ENCODE measurements at places on chromosomes 2 and 18.

DNA sequence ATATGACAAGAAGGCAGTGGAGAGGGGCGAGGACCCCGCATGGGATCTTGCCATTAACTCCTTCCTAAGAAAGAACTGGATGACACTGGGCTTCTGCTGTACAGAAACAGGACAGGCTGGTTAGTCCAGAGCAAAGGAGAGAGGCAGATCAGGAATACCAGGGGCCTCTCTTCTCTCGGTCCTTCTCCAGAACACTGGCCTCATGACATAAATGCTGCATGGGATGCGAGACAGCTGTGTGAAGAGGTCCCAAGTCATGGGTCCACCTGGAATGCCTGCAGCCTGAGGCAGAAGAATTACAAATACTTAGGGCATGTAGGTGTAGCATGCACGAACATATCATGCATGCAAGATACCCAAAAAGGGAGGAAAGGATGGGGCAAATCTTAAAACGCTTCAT, 9.1 kb downstream of the MBOAT2 start:
- no peak for DNase-seq

GRCh38 chr2:25041307-25041927, 459 bp upstream of the EFR3B start:
- DNase-seq: peak; percentile 42

GRCh38 chr2:85702800-85703199, 8.6 kb downstream of the GNLY start:
- no peak for DNase-seq

DNA sequence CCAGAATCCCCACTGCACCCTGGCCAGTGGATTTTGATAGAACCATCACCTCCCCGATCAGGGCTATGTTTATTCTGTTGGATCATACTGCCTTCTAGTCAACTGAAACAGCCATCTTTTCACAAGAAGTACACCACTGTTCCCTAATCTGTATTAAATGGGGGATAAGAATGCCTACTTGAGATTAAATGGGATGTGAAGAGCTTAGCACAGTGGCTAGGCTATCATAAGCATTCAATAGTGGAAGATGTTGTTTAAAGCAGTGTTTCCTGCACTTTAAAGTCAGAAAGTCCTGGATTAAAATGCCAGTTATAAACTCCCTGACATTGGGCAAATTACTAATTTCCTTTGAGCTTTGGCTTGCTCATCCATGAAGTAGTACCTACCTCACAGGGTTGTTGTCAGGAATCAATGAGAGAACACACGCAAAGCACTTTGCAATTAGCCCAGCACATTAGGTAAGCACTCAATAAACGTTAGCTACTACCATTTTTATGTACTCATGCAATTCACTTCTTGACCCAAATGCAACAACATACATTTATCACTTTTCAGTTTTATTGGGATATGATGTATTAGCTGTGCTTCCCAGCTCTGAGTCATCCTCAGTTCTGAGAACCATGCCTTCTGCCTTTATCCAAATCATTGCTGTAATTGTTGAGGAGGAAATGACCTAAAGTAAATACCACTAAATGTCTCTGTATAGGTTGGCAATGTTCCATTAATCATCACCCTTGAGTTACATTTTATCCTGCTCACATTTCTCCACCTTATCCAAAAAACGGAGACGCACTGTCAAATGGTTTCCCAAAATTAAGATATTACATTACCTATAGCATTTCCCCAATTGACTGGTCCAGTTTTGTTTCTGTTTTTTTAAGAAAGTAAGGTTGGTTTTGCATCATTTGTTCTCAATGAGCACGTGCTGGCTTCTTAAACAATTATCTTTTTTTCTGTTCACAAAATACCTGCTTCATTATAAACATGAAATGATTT, 2.1 kb downstream of the TMEM247 start:
- DNase-seq: peak; percentile 54

- no peak for DNase-seq
Measured at GRCh38 chr18:8668381-8668780, 37.0 kb upstream of the MTCL1 start.

GRCh38 chr2:105330681-105331375, 1.3 kb upstream of the TGFBRAP1 start:
- no peak for DNase-seq

DNA sequence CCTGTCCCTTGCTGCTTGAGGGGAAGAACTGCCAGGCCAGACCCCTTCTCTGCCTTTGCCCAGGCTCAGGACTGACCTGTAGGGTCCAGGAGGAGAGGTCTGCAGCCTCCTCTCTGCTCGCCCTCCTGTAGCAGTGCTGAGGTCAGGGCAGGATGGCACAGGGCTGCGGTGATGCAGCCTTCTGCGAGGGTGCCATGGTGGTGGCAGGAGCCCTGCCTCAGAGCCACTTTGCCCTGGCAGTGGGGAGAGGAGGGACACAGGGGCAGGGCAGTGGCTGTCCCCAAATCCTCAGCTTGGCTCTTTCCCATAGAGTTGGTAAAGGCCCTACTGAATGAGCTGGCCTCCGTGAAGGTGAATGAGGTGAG, 884 bp downstream of the PROM2 start:
- DNase-seq: no peak

- DNase-seq: no peak
Measured at GRCh38 chr2:17574406-17575073, 34.0 kb downstream of the VSNL1 start.

DNA sequence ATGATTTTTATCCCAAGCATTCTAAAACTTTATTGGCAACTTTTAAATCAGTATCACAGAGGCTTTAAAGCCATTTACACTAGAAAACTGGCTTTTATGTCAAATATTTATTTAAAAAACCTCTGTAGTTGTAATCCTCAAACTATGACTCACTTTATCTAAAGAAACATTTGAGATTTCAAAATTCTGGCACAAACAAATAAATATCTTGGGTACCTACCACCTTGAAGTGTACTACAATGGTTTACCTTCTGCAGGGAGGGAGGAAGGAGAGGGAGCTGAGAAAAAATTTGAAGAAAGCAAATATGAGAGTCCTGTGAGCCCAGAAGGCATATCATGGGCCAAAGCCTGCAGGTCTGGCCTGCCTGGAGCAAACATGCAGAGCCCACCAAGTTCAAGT, 155.6 kb downstream of the NCKAP5 start:
- DNase-seq: no peak

DNA sequence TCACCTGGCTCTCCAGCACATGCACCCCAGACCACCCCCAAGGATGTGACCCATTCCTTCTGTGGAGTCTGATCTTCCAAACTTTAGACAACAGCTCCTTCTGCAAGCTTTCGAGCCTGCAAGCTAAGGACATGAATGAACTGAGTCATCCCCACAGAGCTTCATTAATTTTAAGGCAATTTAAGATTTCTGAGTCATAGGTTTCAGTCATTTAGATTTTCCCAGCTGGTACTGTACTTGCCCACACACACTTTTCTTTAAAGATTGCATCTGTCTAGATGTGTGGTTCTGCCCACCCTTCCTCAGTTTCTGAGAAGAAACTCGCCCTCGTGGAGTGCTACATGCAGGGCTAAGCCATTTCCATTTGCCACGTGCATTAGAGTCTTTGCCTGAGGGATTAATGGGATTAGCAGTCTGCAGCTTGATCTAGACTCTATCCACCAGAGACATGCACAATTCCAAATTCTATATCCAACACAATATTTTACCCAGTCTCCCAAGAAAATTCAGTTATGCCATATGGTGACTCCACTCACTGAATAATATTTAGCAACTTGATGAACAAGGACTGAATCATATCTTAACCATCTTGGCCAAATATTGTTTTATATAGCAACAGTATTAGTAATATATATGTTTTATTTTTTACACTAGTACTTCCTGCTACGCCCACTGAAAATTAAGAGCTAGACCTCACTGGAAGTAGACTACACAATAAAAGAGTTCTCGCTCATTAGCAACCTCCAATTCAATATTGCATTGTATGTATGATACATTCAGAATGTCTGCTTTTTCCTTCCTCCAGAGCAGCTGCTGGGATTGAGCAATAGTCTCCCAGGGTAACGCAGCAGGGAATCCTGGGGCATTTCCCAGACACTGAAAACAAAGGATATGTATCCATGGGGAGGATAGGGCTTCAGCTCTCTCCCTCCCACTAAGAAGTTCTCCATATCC, 14.3 kb upstream of the TRIB2 start:
- peak; percentile 85 for DNase-seq

- peak; percentile 67 for DNase-seq
Measured at GRCh38 chr18:11654736-11655605, 34.1 kb upstream of the GNAL start.

DNA sequence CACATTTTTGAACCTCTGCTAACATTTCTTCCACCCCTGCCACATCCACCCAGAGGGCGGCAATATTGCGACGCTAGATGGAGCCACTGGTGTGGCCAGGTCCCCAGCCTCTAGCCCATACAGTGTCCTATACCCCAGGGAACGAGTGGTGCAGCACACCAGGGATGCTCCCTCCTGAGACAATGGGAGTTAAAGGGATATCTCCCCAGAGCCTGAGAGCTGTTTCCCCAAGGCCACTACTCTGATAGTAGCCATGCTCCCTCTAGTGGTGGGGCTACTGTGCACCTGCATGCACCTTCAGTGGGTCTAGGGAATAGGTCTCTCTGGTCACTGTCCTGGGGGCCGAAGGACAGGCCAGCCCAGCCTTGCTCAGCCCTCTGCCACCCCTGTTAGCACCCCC, 336.4 kb upstream of the FSHR start:
- peak; percentile 1 for DNase-seq

GRCh38 chr2:86025976-86026743, 79.5 kb downstream of the POLR1A start:
- no peak for DNase-seq

DNA sequence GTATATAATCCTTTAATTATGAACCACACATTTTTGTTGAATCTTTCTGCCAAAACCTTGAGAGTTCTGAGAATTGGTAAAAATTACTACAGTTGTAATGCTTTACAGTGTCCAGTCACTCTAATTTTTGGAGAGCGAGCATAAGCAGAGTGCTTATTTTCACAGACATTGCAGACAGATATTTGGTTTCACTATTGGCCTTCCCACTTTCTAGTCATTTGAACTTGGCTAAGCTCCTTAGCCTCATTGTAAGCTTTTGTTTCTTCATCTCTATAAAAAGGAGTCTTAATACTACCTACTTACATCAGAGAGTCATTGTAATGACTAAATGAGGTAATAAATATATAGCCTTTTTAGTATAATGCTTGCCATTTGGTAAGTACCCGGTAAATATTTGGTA, 80.4 kb downstream of the LCLAT1 start:
- no peak for DNase-seq

GRCh38 chr2:162215162-162215561, 28.1 kb downstream of the FAP start:
- DNase-seq: no peak

- no peak for DNase-seq
Measured at GRCh38 chr2:123746006-123746405, 279.1 kb upstream of the CNTNAP5 start.

All from AG08395 (cell line).